ENCODE measurements at places on chromosomes 6 and 20.

DNA sequence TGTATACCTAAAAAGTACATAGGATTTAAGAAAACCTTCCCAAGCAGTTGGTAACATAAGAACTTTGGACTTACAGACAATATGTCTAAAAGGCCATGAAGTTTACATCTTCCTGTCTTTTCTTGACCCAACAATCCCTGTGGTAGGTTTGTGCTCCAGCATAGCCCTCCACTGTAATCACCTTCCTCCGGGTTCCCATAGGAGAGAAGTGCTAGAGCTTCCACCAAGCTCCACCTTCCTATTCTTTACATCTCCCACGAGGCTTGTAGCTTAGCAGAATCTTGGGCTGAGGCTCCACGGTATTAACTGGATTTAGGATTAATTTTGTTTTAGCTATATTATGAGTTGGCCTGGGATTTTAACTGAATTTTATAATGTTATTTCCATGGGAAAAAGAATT lies 23.3 kb downstream of the ADGRG6 start:
- DNase-seq, result no peak

DNA sequence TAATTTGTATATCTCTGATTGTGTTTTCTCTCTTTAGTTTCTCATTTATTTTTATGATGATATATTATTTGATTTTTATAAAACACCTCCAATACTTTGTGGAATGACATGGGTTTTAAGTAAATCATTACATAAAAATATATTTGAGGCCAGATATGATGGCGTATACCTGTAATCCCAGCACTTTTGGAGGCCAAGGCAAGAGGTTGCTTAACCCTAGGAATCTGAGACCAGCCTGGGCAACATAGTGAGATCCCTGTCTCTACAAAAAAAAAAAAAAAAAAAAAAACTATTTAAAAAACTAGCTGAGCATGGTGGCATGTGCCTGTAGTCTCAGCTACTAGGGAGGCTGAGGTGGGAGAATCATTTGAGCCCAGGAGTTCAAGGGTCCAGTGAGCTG lies 87.3 kb downstream of the BMP6 start:
- DNase-seq, result no peak

- no peak for DNase-seq
Measured at GRCh38 chr6:41917528-41917927, 3.4 kb downstream of the MED20 start.

- DNase-seq, result no peak
Measured at GRCh38 chr6:18154507-18155149, at the start of gene TPMT. TPMT (minus strand) TSS chr6:18155077; CDS start chr6:18149127, 5,950 bp downstream.

DNA sequence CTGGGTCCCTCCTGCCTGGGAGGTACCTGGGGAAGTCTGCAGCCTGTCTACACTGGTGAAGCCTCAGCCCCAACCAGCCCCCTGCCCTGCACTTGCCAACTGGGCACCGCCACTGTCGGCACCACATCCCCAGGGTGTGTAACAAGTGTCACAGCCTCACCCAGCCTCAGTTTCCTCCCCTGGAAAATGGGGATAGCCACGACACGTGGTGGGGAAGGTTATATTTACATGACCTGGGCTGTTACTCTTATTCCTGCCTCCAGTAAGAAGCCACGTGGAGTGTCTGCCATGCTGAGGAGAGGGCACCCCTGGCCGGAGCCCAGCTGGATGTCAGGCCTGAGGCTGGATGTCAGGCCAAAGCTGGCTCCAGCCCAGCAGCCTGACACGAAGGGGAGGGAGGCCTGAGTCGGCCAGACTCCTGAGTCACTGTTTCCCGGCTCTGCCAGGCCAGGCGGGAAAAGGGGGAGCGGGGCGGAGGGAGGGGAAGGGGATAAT lies 44.9 kb downstream of the SNAI1 start:
- DNase-seq, result no peak

- DNase-seq, result peak; percentile 60
Measured at GRCh38 chr20:35269055-35269781, 8.7 kb downstream of the MMP24OS start.

DNA sequence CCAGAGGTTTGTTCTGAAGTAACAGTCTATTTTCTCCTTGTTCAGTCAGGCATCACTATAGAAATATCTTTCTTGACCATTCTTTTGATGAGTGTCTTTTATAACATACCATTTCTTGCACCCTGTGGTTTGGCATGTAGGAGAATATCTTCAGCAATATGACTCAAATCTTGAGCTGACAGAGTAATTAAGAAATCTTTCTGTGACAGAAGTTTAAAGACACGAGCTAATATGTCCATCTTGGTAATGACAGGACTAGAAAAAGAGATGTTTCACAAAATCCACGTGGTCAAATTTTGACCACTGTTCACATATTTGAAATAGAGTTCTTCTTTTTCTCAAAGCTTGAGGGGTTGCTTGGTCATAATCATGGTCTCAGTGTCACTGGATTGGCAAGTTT lies 149.9 kb downstream of the MYB start:
- no peak for DNase-seq

GRCh38 chr20:48691523-48691922 lies 136.3 kb downstream of the PREX1 start:
- no peak for DNase-seq

DNA sequence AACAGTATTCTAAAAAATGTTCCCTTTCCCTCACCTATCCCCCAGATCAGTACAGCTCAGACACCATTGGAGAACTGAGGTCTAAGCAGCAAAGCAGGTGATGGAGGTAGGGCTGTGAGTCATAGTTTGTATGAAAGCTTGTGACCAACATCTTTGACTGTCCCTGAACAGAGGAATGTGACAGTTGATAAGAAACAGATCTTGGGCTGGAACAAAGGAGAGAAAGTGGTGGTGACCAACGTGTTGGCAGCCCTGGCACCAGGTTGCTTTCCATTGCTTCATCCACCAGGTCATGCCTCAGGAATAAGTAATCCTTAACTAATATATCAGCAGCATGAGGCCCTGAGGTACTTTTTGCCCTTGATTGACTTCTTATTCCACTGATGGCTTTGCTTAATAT lies 19.9 kb upstream of the CRIP3 start:
- DNase-seq, result no peak

GRCh38 chr6:52872031-52872430 lies 31.4 kb upstream of the GSTA5 start:
- no peak for DNase-seq

DNA sequence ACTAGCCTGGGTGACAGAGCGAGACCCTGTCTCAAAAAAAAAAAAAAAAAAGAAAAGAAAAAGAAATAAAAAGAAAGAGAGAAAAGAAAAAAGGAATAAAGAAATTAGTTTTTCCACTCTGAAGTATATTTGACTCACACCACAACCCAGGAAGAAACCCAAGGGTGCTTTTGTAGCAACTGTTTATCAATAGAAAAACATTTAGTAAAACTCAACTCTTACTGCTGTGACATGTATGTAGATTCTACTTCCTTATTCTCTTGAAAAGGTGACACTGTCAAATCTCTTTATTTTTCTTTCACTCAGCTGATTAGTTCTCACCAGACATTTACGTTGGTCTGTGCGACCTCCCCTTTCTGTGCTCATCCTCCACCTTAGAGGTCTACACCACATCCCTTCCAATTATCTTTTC lies 99.9 kb upstream of the SHLD1 start:
- DNase-seq, result no peak

Data from NCI-H2029 treated with DMSO at 0.1 percent for 48 hours (cell line).